Adrenal gland (tissue), 19 donors: ENCODE measurements at places on chromosomes 6 and 20. TPM values are rescaled to one million over a fixed set of nuclear protein-coding genes. Genes with fewer than 3 reads are reported as not detected.

DNA sequence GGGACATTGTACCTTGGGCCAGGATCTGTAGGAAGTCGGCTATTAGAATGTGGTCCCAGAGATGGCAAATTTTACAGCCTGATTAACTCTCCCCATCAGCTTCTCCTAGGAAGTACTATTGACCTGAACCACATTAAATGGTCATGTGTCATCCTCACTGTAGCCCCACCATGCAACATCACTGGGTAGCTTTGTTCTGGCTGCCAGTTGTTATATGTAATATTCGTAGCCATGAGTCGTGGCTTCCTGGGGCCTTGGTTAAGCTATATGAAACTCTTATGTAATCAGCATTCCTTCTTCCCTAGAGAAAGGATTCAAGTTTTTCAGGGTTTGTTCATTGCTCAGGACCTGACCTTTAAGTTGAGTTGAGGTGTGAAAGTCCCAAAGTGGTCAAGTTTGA lies 125.7 kb downstream of the ANKS1A start:
- H3K4me1 ChIP-seq = peaks cover 50% of the 10 kb centered on the region
- peaks cover 10% of the 10 kb centered on the region for H3K36me3 ChIP-seq
- H3K4me3 ChIP-seq = no peak overlapping the region
- H3K27me3 ChIP-seq = no peaks in the 10 kb centered on the region
- no peak overlapping the region for H3K27ac ChIP-seq

DNA sequence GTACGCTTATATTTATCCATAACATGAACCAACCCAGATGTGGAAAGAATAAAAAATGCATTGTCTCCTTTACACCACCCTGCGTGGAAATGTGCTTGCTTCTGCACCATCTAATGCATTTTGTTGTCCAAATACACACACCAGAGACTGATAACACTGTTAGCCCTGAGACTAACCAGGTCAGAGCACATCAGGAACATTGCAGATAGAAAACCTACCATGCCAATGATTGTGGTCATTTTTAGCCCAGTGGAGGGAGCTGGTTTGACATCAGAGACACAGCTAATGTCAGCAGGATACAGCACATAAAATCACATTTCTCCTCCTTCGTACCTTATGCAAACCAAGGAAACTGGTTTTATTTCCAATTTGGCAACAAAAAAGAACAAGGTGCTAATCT lies 528.7 kb downstream of the DOK5 start:
- H3K4me1 ChIP-seq = no peaks in the 10 kb centered on the region
- no peak overlapping the region for H3K4me3 ChIP-seq
- DNase-seq = no peak
- H3K27me3 ChIP-seq = no peaks in the 10 kb centered on the region

DNA sequence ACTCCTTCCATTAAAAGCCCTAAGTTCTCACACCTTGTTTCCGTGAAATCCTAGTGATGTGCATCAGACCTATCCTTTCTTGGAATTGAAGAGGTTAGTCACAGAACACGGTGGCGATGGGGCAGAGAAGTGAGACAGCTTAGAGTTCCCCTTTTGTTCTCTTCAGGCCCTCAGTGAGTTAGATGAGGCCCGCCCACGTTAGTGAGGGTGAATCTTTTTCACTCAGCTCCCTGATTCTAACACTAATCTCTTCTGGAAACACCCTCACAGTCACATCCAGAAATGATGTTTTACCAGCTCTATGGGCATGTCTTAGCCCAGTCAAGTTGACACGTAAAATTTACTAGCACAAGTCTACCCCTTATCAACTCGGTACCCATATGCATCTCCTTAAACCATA lies 172.7 kb upstream of the NOX3 start:
- no peaks in the 10 kb centered on the region for H3K27me3 ChIP-seq
- H3K27ac ChIP-seq = no peak overlapping the region
- H3K4me1 ChIP-seq = no peaks in the 10 kb centered on the region
- DNase-seq = no peak

DNA sequence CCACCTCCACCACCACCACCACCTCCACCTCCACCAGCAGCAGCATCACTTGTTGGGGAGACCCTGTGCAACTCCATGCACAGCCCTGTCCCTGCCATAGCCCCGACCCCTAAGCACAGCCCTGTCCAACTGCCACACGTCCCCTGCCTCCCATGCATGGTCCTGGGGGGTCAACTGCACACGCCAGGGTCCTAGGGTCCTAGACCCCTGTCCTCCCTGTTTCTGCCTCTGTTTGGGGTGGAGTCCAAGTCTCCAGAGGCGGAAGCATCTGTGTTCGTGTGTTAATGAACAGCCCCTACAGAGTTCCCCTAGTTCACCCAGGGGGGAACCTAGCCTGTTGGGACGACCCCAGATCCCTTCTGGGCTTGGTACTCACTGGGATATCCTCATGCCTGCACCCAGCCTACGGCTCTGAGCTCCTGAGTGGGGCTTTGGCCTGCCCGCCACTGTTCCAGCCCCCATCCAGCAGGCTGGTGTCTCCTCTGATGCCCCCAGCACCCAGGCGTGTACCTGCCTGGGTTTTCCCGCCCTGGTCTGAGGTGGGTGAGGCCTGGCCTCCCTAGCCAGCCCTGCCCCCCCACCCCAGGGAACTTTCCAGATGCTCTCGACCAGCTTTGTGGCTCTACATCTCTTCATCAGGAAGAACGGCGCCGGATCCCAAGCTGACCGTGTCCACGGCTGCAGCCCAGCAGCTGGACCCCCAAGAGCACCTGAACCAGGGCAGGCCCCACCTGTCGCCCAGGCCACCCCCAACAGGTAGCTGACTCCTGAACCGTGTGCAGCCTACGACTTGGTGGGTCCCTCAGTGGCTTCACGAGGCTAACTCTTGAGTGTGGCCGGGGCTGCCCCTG lies 2.5 kb upstream of the TNFRSF6B start:
- DNase-seq = no peak
- H3K27me3 ChIP-seq = no peaks in the 10 kb centered on the region
- H3K4me1 ChIP-seq = peaks cover 30% of the 10 kb centered on the region
- no peak overlapping the region for H3K27ac ChIP-seq
- peaks cover 8% of the 10 kb centered on the region for H3K36me3 ChIP-seq

- peaks cover 62% of the 10 kb centered on the region for H3K27me3 ChIP-seq
- DNase-seq = no peak
- H3K27ac ChIP-seq = no peak overlapping the region
- no peaks in the 10 kb centered on the region for H3K36me3 ChIP-seq
These were observed 19.2 kb upstream of the ZSCAN9 start for GRCh38 chr6:28205879-28206278.

DNA sequence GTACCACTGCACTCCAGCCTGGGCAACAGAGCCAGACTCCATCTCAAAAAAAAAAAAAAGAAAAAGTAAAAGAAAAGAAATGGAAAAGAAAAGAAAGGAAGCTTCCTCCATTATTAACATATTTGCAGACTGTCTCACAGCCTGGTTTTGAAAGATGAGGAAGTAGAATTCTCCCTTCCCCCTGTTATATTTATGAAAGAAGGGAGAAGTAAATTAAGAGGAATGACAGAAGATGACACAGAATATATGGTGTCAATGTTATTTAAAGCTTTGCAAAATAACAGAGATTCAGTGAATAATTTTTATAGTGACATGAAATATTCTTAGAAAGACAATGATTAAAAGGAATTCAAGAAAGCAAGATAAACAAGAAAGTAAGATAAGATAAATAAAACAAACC lies 83.7 kb upstream of the PRSS16 start:
- no peaks in the 10 kb centered on the region for H3K4me1 ChIP-seq
- no peak overlapping the region for H3K4me3 ChIP-seq
- H3K27me3 ChIP-seq = no peaks in the 10 kb centered on the region
- DNase-seq = no peak

- no peaks in the 10 kb centered on the region for H3K4me1 ChIP-seq
- no peak overlapping the region for H3K27ac ChIP-seq
- DNase-seq = no peak
- H3K4me3 ChIP-seq = no peak overlapping the region
- H3K36me3 ChIP-seq = no peaks in the 10 kb centered on the region
- H3K27me3 ChIP-seq = no peaks in the 10 kb centered on the region
These were observed 179.5 kb upstream of the AKAP12 start for GRCh38 chr6:151060096-151060765.

DNA sequence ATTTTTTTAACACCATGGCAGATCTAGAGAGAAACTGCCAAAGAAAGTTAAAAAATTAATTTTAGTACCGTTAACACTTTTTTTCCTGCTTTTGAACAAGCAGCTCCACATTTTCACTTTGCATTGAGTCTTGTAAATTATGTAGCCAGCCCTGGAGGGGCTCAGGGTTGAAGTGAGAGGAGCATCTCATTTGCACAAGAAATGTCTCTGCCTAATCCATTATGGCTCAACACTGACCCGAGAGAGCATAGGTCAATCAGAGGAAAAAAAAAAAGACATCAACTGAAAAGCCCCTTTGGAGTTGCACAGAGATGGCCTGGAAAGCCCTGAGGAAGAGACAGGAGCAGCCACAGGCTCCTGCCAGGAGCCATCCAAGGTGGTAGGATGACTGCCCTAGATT lies 4.3 kb upstream of the SLPI start:
- peaks cover 20% of the 10 kb centered on the region for H3K27me3 ChIP-seq
- H3K4me3 ChIP-seq = no peak overlapping the region
- H3K27ac ChIP-seq = no peak overlapping the region
- H3K36me3 ChIP-seq = no peaks in the 10 kb centered on the region
- DNase-seq = no peak
- no peaks in the 10 kb centered on the region for H3K4me1 ChIP-seq

- no peak overlapping the region for H3K4me3 ChIP-seq
- no peak overlapping the region for H3K27ac ChIP-seq
- no peaks in the 10 kb centered on the region for H3K27me3 ChIP-seq
- H3K4me1 ChIP-seq = peaks cover 4% of the 10 kb centered on the region
- no peaks in the 10 kb centered on the region for H3K36me3 ChIP-seq
- no peak for DNase-seq
These were observed 18.0 kb upstream of the HLA-A start for GRCh38 chr6:29924287-29924686.

GRCh38 chr20:41145821-41146620 lies 8.7 kb downstream of the PLCG1 start:
- H3K4me3 ChIP-seq = no peak overlapping the region
- H3K4me1 ChIP-seq = peaks cover 76% of the 10 kb centered on the region
- no peak for DNase-seq
- H3K36me3 ChIP-seq = no peaks in the 10 kb centered on the region
- no peaks in the 10 kb centered on the region for H3K27me3 ChIP-seq

DNA sequence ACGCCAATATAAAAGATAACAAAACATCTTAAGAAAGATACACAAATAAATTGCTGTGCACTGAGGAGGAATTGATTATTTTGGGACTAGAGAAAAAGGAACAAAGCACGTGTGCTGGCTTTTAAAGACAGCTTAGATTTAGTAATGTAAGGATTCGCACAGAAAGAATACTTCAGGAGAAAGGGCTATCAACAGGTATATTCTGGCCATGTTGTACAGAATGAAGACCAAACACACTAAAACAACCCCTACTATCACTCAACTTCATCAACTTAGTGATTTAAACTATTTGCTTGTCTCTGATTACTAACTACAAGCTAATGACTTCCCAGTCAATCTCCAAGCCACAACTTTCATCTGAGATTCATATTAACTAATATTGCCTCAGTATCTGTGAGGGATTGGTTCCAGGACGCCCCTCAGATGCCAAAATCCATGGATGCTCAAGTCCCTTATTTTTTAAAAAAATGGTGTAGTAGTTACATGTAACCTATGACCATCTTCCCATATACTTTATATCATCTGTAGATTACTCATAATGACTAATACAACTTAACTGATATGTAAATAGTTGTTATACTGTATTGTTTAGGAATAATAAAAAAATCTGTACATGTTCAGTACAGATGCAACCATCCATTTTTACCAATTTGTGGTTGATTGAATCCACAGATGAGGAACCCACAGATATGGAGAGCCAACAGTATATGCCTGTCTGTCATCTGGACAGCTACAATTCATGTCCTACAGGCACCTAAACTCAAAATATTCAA lies 4.5 kb downstream of the DEK start:
- H3K27ac ChIP-seq = no peak overlapping the region
- no peak for DNase-seq
- H3K36me3 ChIP-seq = no peaks in the 10 kb centered on the region

- no peak overlapping the region for H3K4me3 ChIP-seq
- H3K27ac ChIP-seq = no peak overlapping the region
- H3K36me3 ChIP-seq = no peaks in the 10 kb centered on the region
- H3K4me1 ChIP-seq = peaks cover 14% of the 10 kb centered on the region
These were observed 129.0 kb downstream of the KIF16B start for GRCh38 chr20:16444057-16444777.

DNA sequence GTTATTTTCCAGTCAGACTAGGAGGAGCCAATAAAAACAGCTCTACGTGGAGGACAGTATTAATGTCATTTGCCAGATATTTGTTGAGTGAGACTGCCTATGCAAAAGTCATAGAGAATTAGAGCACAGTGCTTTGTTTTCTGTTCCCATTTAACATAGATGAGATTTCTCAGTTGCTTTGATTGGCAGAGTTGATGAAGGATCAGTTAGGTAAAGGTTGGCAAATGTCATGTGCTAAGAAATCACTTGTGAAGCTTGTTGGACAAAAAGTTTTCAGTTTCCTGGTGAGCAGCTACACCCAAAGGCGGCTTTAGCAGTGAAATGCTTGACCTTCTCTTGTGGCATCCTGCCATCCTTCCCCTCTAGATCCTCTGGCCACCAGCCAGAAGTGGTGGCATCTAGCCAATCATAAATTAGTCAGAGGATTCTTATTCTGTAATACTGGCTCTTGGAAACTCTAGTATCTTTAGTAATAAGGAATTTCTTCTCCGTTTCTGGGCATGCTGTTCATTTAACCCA lies 37.0 kb downstream of the BCKDHB start:
- H3K4me1 ChIP-seq = peaks cover 17% of the 10 kb centered on the region
- H3K27ac ChIP-seq = no peak overlapping the region
- H3K27me3 ChIP-seq = no peaks in the 10 kb centered on the region
- peak; percentile 96 for DNase-seq
- no peaks in the 10 kb centered on the region for H3K36me3 ChIP-seq
- H3K4me3 ChIP-seq = no peak overlapping the region

DNA sequence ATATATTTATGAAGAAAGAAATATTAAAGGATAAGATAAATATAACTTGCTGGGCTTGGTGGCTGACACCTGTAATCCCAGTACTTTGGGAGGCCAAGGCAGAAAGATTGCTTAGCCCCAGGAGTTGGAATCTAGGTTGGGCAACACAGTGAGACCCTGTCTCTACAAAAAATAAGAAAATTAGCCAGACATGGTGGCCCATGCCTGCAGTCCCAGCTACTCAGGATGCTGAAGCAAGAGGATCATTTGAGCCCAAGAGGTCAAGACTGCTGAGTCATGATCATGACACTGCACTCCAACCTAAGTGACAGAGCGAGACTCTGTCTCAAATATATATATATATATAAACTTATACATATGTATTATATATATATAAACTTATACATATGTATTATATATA lies 164.0 kb downstream of the MRPL14 start:
- no peak for DNase-seq
- H3K36me3 ChIP-seq = no peaks in the 10 kb centered on the region
- no peak overlapping the region for H3K27ac ChIP-seq
- H3K4me3 ChIP-seq = no peak overlapping the region
- H3K27me3 ChIP-seq = no peaks in the 10 kb centered on the region

GJA1 gene
- 282 TPM for total RNA-seq

KCNB1 gene
- 1.6 TPM for total RNA-seq

MATN4 gene
- not detected for total RNA-seq

LY6G5C gene
- total RNA-seq = 0.39 TPM

ZNF391 gene
- total RNA-seq = 2.5 TPM

BMP5 gene
- 0.18 TPM for total RNA-seq

GSTA3 gene
- 66.5 TPM for total RNA-seq

GDAP1L1 gene
- 8.0 TPM for total RNA-seq

HS3ST5 gene
- not detected for total RNA-seq
